ENCODE measurements at places on chromosomes 1 and 21.

- no peak for DNase-seq
- H3K4me1 ChIP-seq, result peaks cover 10% of the 10 kb centered on the region
- no peak overlapping the region for H3K4me3 ChIP-seq
- no peaks in the 10 kb centered on the region for H3K36me3 ChIP-seq
- H3K27ac ChIP-seq, result peak overlapping the region; percentile 48
These were observed 36.7 kb downstream of the ATP2B4 start for GRCh38 chr1:203663294-203663693.

- DNase-seq, result no peak
- no peaks in the 10 kb centered on the region for H3K27me3 ChIP-seq
- no peak overlapping the region for H3K27ac ChIP-seq
- H3K4me1 ChIP-seq, result no peaks in the 10 kb centered on the region
These were observed 8.0 kb upstream of the DNM3 start for GRCh38 chr1:171833091-171833825.

DNA sequence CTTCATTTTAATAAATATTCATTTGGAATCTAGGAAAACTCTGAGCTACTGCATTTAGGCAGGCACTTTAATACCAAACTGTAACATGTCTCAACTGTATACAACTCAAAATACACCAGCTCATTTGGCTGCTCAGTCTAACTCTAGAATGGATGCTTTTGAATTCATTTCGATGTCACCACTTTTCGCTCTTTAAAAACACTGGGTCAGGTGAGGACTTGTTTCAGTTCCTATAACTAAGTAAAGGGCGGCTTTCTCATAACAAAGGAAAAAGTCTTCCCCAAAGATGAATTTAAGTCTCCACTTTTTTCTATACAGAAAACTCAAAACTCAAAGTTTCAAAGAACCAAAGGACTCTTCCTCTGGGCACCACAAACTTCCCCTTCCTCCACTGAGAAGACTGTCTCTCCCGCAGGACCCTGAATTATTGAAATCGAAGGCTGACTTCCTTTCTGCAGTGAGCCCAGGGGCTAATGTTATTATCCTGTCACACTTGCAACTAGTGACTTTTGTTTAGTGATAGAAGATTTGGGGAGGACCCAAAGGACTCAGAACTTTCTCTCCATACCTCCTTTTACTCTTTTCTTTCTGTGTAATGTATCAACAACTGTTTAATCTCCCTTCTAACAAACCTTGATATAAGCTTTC lies 9.7 kb upstream of the DHX9 start:
- no peak overlapping the region for H3K27ac ChIP-seq
- no peaks in the 10 kb centered on the region for H3K27me3 ChIP-seq
- no peak for DNase-seq
- no peaks in the 10 kb centered on the region for H3K36me3 ChIP-seq

DNA sequence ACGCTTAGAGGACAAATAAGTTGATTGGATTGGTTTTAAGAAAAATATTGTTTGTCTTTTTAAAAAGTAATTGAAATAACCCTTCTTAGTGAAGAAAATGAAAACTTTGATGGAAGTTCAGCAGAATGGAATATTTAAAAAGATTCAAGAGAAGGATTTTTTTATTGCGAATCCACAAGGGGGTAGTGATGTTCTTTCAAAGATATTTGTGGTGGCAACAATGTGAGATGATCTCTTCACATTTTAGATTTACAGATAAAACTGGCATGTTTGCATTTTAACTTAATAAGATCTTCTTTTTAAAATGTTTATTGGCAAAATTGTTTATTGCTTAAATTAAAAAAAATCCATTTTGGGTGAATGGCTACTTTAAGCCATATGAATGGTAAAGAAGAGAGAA lies 8.9 kb downstream of the CAMTA1 start:
- no peak overlapping the region for H3K4me3 ChIP-seq
- no peak for DNase-seq
- H3K36me3 ChIP-seq, result no peaks in the 10 kb centered on the region
- H3K4me1 ChIP-seq, result peaks cover 18% of the 10 kb centered on the region
- H3K27me3 ChIP-seq, result no peaks in the 10 kb centered on the region

DNA sequence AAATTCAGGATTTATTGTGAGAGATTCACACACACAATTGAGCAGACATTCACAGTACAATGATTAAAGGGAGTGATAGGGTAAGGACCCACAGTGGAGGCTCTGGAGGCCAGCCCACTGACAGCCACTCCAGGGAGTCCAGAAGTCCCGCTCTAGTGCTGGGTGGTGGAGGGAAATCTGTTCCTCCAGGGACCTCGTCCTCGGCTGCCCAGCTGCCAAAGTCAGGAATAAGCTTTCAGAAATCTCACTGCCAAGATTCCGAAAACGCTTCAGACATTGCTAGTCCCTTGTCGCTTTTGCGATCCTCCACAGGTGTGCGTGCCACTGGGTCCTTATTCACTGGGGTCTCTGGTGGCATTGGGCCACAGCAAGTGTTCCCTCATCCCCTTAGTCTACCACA lies 2.3 kb downstream of the MX1 start:
- peaks cover 33% of the 10 kb centered on the region for H3K4me1 ChIP-seq
- no peaks in the 10 kb centered on the region for H3K27me3 ChIP-seq
- H3K27ac ChIP-seq, result no peak overlapping the region
